Daoy (cell line): ENCODE measurements at places on chromosomes 6 and 20.
A peak's percentile ranks its signal among the peaks of the same experiment; 100 is the strongest.

- no peak for DNase-seq
These were observed 25.8 kb downstream of the CAP2 start for GRCh38 chr6:17419189-17419575.

- peak; percentile 11 for DNase-seq
These were observed 758.0 kb upstream of the MMS22L start for GRCh38 chr6:98041056-98041455.

DNA sequence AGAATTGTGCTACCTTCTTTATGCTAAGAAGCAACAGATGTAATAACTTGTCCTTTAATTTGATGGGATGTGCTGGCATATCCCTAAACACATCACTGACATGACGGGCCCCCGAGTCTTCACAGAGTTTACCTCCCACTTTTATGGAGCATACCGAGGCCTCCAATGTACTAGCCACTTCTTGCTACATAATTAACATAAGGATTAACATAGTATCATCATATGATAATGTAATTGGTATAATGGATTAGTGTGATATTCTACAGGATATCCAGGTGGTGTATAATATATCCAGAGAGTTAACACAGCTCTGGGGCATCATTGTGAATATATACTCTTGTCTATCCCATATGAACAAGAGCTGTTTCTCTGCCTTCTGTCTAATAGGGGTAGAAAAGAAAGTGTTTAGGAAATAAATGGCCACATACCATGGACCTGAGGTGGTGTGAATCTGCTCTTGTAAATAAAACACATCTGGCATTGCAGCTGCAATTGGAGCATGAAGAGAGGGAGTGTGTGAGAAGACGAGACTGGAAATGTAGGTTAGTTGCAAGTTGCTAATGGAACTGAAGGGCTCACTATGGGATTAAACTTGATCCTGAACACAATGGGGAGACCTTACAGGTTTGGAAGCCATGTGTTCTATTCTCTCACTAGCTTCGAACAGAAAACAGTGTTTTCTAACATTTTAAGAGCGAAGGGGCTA, 102.3 kb downstream of the IYD start:
- no peak for DNase-seq

DNA sequence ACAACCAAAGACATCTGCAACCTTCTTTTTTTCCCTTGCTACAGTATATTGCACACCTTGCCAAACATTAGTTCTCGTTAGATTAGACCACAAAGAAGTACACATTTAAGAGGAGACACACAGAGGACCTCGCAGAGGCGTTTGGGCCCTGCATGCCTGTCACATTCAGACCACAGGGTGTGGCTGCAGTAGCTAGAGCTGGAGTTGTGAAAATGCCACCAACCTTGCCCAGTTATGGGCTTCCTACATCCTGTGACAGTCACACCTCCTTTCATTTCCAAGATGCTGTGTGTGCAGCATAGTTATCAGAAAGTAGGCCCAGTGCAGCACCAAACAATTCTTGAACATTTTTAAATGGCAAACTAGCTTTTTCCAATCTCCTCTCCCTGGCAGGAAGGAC, 2.4 kb downstream of the SYNE1 start:
- no peak for DNase-seq

- DNase-seq: peak; percentile 89
These were observed 90.7 kb downstream of the SNAP25 start for GRCh38 chr20:10309326-10309725.

DNA sequence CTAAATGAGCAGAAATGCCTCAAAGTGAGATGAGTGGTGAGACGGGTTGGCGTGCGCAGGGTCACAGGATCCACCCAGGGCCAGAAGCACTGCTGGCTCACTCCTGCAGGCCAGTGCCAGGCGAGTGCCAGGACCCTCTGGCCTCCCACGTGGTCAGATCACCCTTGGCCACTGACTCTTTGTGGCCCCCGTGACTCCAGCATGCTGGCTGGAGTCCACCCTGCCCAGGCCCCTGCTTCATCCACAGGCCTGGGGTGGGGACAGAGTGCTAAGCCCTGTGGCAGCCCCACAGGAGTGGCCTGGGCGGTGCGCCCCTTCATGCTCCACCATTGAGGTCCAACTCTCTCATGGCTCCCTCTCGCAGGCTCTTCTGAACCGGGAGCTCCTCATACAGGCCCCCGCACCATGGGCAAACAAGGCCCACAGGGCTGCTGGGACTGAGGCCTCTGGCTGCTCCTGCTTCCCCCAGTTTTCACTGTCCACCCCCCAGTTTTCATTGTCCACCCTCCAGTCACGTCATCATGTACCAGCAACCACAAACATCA, 61.6 kb downstream of the ABHD12 start:
- DNase-seq: no peak

- DNase-seq: peak; percentile 19
These were observed 5.2 kb downstream of the OCSTAMP start for GRCh38 chr20:46545077-46545826.

GRCh38 chr6:169293196-169293595, 39.5 kb upstream of the THBS2 start:
- DNase-seq: no peak

- no peak for DNase-seq
These were observed 17.7 kb upstream of the COX7A2 start for GRCh38 chr6:75261299-75261698.

- no peak for DNase-seq
These were observed 22.9 kb upstream of the ZNF133 start for GRCh38 chr20:18265441-18265840.

GRCh38 chr6:7846966-7847818, 63.4 kb downstream of the TXNDC5 start:
- no peak for DNase-seq

- peak; percentile 17 for DNase-seq
These were observed 473.5 kb downstream of the UTRN start for GRCh38 chr6:144758602-144759001.

GRCh38 chr6:29680904-29681303, at the start of gene ZFP57:
Gene ZFP57, minus strand, starts transcription at chr6:29681152. Its CDS starts 4,149 bp downstream, at chr6:29677003.
- DNase-seq: no peak

GRCh38 chr6:87699576-87699975, 2.5 kb downstream of the AKIRIN2 start:
- no peak for DNase-seq

GRCh38 chr6:165671222-165671768, 8.3 kb upstream of the PDE10A start:
- no peak for DNase-seq

DNA sequence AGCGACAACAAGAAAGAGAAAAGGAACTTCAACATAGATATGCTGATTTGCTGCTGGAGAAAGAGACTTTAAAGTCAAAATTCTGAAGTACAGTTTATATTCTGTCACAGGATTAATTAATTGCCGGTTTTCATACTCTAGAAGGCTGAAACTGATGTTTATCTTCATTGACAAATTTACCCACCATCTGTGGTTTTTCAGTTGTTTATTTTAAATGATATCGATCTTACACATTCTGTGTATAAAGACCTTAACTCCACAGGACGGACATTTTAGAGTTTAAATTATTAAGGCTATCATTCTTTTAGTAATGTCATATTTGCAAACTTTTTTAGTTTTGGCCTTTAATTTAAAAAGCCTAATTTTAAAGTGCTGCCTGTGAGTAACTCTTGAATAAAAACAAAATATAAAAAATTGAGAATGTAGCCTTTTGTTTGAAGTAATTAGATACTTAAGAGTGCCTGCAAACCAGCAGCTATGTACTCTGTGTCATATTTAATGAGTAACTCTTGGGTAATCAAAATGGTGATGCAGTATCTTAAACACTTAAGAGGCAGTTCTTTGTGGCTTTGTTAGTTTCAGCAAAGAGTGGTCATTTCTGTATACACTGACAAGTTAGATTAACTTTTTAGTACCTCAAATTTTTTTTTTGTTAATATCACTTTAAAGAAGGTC, 59.3 kb downstream of the CDC5L start:
- DNase-seq: peak; percentile 56

DNA sequence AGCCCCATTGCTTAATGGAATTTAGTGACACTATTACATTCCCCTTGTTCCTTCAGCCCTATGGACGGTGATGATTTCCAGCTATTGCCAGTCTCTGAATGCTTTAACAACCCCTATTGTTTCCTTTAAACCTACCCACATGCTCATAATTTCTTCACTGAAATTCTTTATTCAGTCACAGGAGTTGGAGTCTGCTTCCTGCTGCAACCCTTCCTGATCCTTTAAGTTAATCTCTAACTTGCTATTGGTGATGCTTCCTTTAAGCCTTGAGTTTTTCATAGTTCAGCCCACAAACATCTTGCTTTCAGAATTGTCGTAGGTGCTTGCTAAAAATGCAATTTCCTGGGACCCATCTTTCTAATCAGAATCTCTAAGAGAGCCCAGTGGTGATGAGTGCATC, 66.3 kb upstream of the TNFAIP3 start:
- no peak for DNase-seq

DNA sequence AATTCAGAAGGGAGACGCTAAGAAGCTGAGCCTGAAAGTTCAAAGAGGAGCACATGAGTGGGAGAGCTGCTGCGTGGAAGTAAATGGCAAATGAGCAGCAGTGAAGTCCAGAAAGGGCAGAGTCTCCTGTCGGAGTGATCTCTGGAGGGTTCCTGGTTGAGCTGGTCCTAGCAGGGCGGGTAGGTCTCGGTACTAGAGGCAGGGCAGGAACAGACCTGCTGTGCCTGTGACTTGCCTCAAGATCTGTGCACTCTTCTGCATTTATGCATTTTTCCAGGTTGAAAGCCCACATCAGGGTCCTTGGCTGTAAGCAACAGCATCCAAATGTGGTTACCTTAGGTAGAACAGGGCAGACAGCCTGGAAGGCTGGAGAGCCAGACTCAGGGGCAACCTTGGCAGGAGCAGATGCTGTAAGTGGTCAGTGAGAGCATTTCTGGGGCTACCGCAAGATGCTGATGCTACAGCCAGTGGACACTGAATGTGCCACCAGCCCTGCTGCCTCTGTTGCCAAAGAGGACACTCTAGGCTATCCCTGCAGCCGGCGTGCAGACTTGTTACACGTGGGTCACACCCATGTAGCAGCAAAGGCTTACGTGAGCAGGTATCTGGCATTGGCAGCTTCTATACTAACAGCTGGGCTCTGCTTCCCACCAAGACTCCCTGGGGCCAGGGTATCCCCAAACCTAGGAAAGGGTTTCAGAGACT, 8.4 kb downstream of the DUSP22 start:
- no peak for DNase-seq

DNA sequence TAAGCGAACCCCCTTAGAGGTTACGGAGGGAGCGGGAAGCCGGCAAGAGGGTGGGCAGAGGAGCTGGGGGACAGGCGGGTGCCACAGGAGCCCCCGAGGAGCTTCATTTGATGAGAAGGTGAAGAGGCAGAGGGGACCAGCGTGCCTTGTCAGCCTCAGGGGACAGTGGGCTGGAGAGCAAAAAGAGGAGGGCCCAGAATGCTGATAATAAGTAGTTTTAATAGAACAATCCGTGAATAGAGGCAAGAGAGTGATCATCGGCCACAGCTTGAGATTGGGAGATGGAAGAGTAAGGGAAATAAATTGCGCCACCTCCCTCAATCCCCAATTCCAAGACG, 1.3 kb downstream of the COL19A1 start:
- no peak for DNase-seq

DNA sequence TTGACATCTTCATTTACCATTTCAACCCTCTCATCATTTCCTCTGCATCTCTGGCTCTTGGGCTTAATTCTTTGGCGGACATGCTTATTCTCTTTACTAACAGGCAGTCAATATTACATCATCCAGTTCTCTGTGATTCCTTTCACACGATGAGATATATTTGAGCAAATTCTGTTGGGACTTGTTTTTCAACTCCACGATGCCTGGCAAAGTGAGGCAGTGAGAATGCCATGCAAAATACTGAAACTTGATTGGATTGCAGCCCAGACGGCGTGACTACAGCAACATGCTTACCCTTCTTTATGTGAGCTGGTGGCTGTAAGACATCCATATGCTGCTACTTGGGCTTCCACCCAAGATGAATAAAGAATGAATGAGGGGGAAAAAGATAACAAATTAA, 101.7 kb upstream of the SPACA1 start:
- DNase-seq: no peak

DNA sequence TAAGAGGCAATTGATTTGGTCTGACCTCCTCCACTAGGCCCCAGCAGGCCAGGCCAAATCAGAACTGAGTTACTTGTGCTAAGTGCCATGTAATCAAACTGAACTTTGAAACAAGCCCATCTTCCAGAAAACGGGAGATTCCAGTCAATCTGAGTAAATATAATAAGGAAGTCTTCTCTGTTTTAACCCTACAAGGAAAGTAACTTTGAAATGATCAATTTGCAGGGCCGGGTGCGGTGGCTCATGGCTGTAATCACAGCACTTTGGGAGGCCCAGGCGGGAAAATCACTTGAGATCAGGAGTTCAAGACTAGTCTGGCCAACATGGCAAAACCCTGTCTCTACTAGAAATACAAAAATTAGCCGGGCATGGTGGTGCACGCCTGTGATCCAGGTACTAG, 2.0 kb upstream of the SHLD1 start:
- DNase-seq: no peak

DNA sequence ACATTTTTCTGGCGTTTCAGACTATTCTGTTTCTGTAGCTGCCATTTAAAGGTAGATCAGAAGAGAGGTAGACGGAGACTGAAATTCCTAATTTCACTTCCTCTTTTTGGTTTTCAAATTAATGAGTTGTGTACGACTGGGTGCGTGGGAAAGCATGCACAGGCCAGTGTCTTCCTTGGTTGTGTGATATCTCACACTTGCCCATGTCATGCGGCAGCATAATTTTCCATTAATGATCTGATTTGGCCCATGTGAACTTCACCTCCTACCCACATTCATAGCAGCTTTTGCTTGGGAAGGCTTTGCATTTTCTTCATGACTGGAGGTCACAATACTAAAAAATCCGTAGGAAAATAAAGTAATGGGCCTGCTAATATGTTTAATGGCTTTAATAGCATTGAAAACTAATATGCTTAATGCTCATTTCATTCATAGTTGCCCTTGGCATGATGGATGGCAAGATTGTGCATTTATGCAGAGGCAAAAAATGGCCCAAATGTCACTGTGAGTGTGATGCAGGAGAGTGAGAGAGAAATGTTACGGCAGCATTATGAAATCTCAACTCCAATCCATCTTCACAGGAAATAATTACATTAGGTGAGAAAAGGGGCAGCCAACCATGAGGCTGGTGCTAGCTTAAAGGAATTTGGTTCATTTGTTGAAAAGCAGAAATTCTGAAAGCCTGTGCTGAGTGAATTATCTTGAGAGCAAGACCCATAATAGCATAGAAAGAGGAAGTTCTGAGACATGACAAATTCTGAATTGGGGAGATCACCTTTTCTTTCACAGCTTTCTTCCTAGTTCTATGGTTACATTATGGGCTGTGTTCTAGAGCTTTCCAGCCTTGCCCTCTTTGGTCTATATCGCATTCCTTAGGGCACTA, 69.0 kb upstream of the UST start:
- no peak for DNase-seq

DNA sequence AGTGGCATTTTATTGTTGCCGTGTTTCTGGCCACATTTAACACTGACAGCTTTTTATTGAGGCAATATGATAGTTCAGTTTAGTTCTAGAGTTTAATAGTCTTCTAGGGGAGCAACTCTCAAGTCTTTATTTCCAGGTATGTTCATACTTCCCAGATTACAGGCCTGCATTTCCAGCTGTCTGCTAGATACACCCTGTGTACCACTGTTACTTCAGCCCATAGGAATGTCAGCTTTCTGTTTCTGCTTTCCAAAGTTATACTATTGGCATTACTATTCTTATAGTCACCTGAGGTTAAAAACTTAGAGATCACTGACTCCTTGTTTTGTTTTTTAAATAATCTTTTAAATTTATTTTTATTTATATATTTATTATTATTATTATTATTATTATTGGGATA, 7.6 kb downstream of the ZNF451 start:
- DNase-seq: no peak

GRCh38 chr6:5113096-5113495, 28.0 kb downstream of the PPP1R3G start:
- DNase-seq: no peak

- DNase-seq: no peak
These were observed 256.0 kb upstream of the TFAP2D start for GRCh38 chr6:50457351-50457750.
